Endothelial cell of umbilical vein (primary cell): ENCODE measurements at places on chromosomes 5 and 9. TPM values are rescaled to one million over a fixed set of nuclear protein-coding genes. Genes with fewer than 3 reads are reported as not detected.

DNA sequence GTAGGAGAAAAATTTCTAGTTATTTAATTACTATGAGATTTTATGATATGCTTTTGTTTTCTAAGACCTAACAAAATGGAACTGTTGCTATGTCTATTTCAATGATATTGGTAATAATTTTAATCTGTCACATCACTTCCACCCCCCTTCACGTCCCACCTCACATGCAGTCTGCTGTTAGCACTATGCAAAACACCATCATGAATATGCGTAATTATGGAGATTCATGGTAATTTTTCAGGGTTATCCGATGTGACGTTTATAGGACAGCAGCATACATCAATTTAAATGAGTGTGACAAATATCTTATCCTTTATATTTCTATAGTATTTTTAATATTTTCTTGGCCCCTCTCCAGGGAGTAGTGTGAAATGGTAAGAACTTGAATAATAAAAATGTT, 283.8 kb upstream of the TMEM161B start:
- H3K27me3 ChIP-seq, result no peaks in the 10 kb centered on the region
- no peaks in the 10 kb centered on the region for H3K36me3 ChIP-seq
- no peak overlapping the region for H3K4me3 ChIP-seq
- no peaks in the 10 kb centered on the region for H3K4me1 ChIP-seq

DNA sequence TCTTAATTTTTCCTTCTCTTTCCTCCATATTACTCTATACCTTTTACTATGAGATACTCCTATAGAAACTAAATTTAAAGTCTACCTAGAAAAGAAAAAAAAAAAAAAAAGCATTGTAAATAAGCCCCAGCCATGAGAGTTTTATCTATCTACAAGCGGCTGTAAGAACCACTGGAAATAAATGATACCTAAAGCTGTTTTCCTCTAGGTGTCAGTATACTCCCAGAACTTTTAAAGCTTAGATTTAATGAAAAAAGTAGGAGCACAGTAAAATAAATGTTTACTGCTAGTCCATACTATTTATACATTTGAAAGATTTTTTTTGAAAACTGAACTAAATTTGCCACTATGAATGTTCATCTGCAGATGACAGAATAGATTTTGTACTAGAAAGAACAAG, 26.2 kb downstream of the TYRP1 start:
- H3K27ac ChIP-seq, result no peak overlapping the region
- DNase-seq, result peak; percentile 39
- no peak overlapping the region for H3K4me3 ChIP-seq
- H3K27me3 ChIP-seq, result no peaks in the 10 kb centered on the region
- H3K4me1 ChIP-seq, result peaks cover 15% of the 10 kb centered on the region
- H3K36me3 ChIP-seq, result no peaks in the 10 kb centered on the region

COL15A1 gene
- 0.05 TPM in 1 of 2 replicates, not detected in the other for total RNA-seq

DNA sequence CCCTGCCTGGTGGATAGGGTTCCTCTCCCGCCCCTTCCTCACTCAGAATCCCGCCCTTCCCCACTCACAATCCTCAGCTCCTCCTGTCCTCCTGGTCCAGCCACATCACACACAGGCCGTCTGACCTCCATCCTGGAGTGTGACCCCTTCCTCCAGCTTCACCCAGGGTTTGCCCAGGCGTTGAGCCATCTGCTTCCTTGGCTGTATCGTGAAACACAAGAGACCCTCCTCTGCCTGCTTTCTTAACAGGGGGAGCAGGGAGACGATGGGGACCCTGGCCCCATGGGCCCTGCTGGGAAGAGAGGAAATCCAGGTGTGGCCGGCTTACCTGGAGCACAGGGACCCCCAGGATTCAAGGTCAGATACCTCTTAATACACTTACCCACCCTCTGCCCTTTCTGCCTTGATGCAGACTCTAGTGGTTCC, 32.3 kb upstream of the ORM1 start:
- H3K36me3 ChIP-seq, result peaks cover 6% of the 10 kb centered on the region
- DNase-seq, result no peak
- H3K4me1 ChIP-seq, result no peaks in the 10 kb centered on the region
- no peaks in the 10 kb centered on the region for H3K27me3 ChIP-seq

DNA sequence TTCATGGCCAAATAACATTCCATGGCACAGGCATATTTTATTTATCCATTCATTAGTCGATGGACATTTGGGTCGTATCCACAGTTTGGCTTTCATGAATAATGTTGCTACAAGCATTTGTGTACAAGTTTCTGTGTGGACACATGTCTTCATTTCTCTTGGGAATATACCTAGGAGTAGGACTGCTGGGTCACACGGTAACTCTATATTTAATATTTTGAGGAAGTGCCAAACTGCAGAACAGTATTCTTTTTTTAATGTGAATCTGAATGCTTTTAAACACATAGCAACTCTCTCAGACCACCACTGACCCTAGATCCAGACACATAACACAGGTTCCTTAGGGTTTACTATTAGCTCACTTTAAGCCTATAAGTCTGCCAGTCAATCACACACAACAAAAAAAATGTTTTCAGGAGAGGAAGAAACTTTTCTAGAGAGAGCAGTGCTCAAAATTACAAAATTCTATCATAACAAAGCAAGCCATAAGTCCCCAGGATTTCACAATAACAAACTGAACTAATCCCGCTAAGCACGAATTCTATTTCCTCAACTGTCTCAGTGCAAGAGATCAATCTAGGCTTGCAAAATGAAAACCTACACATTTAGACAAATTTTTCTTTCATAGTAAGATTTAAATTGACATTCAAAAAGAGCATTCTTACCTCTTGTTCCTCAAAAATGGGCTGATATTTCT, 41.8 kb upstream of the GABBR2 start:
- no peak overlapping the region for H3K4me3 ChIP-seq
- H3K27me3 ChIP-seq, result no peaks in the 10 kb centered on the region
- no peak overlapping the region for H3K27ac ChIP-seq

DNA sequence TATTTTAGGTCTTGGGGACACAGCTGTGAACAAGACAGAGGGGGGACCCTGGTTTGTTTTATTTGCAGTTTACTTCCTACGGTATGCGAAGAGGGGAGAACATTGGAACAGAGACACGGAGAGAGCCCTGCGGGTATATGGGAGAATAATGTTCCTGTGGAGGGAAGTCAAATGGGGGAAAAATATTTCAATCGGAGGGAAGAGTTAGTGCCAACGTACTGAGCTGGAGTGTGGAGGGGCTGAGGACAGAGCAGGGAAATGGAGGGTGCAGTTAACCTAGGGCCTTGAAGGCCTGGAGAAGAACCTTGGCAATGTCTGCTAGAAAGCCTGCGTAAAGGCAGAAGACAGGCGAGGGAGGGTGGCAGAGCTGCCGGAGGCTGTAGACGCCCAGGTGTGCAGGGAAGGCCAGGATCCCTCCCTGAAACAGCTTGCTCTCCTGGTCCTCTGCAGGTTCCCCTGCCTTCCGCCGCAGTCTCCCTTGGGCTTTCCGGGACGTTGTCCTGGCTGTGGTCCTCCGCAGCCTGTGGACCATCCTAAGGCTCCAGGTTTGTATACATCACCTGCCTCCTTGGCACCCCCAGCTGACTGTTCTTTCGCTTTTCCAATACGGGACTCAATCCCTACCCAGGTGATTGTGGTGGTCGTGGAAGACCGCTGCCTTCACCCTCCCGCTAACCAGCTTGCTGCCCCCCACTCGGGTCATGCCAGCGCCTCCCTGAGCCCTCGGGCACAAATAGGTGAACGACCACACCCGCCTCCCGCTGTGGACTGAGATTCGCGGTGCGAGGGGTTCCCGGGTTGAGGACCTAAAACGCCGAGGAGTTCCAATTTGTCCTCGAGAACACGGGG, 1.9 kb upstream of the RACK1 start:
- peak overlapping the region; percentile 75 for H3K4me3 ChIP-seq
- H3K4me1 ChIP-seq, result peaks cover 44% of the 10 kb centered on the region
- DNase-seq, result no peak
- peak overlapping the region; percentile 71 for H3K27ac ChIP-seq

GRCh38 chr5:148998174-148998797, 64.6 kb downstream of the SH3TC2 start:
- peak; percentile 68 for DNase-seq
- H3K27me3 ChIP-seq, result no peaks in the 10 kb centered on the region
- no peaks in the 10 kb centered on the region for H3K36me3 ChIP-seq
- H3K4me1 ChIP-seq, result peaks cover 13% of the 10 kb centered on the region

NUDT12 gene
- total RNA-seq, result 3.6 and 4.9 TPM in 2 replicates

DNA sequence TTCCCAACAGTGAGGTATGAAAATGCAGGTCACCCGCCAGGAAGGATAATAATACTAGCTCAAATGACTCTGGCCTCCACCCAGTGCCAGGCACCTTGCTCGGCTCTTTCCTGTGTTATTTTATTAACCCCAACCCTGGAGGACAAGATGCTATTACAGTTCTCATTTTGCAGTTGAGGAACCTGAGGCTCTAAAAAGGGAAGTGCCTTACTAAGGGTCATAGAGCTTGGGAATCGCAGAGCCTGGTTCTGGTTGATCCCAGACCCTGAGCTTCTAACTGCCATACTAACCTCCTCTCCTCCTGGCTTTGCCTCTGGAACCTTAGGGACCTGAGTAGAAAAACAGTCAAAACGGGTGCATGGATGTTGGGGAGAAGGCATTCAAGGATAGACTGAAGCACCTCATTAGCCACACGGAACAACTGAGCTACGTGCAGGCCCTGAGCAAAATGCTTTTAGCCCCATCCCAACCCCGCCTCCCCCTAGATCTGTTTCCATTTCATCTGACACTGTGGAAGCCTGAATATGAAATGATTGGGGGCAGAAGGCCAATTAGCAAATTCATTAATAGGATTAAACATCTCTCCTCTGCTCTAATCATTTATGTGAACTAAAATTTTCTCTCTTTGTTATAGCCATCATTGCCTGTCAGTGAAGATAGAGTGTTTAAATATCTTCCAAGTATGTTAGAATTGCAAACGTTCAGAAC, 7.9 kb downstream of the KCNIP1 start:
- peaks cover 21% of the 10 kb centered on the region for H3K27me3 ChIP-seq
- H3K4me3 ChIP-seq, result no peak overlapping the region
- no peaks in the 10 kb centered on the region for H3K4me1 ChIP-seq
- no peak overlapping the region for H3K27ac ChIP-seq
- no peaks in the 10 kb centered on the region for H3K36me3 ChIP-seq

GRCh38 chr5:159206368-159206767, 3.0 kb downstream of the RNF145 start:
- no peaks in the 10 kb centered on the region for H3K27me3 ChIP-seq
- H3K36me3 ChIP-seq, result no peaks in the 10 kb centered on the region
- H3K4me3 ChIP-seq, result peak overlapping the region; percentile 88
- H3K4me1 ChIP-seq, result peaks cover 26% of the 10 kb centered on the region
- H3K27ac ChIP-seq, result no peak overlapping the region

DNA sequence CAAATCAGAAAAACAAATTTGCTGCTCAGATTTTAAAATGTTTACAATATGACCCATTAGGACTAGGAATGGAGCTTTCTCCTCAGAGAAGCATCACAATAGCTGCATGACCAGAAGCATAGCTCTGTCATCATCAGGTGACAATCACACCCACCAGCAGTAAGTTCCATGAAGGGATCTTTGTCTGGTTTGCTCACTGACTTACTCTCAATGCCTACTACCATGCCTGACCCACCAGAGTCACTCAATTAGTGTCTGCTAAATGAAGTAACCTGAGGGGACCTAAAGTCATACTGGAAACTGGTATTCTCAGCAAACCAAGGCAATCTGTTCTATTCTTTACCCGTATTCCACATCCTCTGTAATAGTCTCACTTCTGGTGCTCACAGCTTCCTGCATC, 7.7 kb downstream of the ERMP1 start:
- DNase-seq, result no peak
- H3K36me3 ChIP-seq, result no peaks in the 10 kb centered on the region
- no peaks in the 10 kb centered on the region for H3K27me3 ChIP-seq

DNA sequence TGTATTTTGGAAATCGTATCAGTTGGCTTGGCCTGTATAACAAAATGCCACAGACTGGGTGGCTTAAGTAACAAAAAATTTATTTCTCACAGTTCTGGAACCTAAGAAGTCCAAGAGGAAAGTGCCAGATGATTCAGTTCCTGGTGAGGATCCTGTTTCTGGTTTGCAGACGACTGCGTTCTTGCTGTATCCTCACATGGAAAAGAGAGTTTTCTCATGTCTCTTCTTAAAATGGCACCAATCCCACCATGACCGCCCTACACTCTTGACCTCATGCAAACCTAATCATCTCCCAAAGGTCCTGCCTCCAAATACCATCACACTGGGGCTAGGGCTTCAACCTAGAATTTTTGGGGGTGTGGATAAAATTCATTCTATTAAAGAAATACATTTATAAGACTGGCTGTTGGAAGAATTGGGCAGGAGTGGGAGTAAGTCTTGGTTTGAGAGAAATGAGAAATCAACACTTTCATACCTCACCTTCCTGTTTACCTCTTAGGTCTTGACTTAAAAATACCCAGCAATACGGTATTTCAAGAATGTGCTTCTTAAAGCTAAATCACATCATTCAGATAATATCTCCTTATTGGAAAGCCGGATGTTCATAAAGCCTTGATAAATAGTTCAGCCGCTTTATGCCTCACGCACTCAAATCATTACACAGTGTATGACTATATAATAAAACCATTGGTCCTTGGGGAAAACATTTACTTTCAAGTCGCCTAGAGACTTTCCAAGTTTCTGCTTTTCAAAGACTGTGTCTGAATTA, 28.7 kb downstream of the PTTG1 start:
- H3K27ac ChIP-seq, result peak overlapping the region; percentile 97
- no peak overlapping the region for H3K4me3 ChIP-seq
- no peaks in the 10 kb centered on the region for H3K36me3 ChIP-seq
- peak; percentile 75 for DNase-seq
- H3K4me1 ChIP-seq, result peaks cover 41% of the 10 kb centered on the region

DNA sequence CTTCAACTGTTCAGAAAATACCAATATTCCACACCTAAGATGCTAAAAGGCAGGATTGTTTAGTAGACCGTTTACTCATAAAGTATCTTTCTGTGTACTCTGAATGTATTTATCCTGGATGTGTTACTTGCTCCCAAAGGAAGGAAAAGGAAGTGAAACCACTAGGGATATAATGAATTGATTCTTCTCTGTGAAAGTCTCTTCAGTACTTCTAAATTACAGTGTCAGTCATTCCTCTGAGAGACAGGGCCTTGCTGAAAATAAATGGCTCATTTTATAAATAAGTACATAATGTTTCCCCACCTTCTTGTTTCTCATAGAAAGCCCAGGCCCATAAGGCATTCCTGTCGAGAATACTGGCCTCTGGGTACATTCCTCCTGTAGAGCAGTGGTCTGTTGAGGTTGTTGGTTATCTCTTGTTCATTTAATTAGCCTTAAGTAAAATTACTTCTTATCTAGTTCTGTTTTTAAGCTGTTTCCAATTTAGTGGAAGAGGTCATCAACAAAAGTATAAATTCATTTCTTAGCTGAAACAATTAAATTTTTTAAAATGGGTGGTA, 1.6 kb downstream of the HAPLN1 start:
- H3K27me3 ChIP-seq, result peaks cover 6% of the 10 kb centered on the region
- H3K4me3 ChIP-seq, result no peak overlapping the region
- no peak overlapping the region for H3K27ac ChIP-seq
- no peak for DNase-seq
- H3K4me1 ChIP-seq, result peaks cover 4% of the 10 kb centered on the region

- H3K27ac ChIP-seq, result no peak overlapping the region
- no peak for DNase-seq
- H3K36me3 ChIP-seq, result no peaks in the 10 kb centered on the region
Measured at GRCh38 chr9:112864982-112865381, 25.7 kb downstream of the SLC46A2 start.

FBXL7 gene
- 28.6 and 32.2 TPM in 2 replicates for total RNA-seq

SLC25A46 gene
- total RNA-seq, result 30.0 and 31.1 TPM in 2 replicates

GRCh38 chr9:34419716-34420504, 38.5 kb downstream of the FAM219A start:
- no peak overlapping the region for H3K27ac ChIP-seq
- no peak overlapping the region for H3K4me3 ChIP-seq
- no peaks in the 10 kb centered on the region for H3K27me3 ChIP-seq
- no peaks in the 10 kb centered on the region for H3K36me3 ChIP-seq

PDE6A gene
- not detected in 2 replicates for total RNA-seq

FREM1 gene
- total RNA-seq, result 0.14 and 0.29 TPM in 2 replicates
